ENCODE measurements at places on chromosomes 7 and 10.
A peak's percentile ranks its signal among the peaks of the same experiment; 100 is the strongest.

- no peak for DNase-seq
Observed at GRCh38 chr10:14447094-14447839, 116.5 kb upstream of the FRMD4A start.

GRCh38 chr10:81036257-81036656 is 498.6 kb downstream of the SH2D4B start:
- DNase-seq: no peak

DNA sequence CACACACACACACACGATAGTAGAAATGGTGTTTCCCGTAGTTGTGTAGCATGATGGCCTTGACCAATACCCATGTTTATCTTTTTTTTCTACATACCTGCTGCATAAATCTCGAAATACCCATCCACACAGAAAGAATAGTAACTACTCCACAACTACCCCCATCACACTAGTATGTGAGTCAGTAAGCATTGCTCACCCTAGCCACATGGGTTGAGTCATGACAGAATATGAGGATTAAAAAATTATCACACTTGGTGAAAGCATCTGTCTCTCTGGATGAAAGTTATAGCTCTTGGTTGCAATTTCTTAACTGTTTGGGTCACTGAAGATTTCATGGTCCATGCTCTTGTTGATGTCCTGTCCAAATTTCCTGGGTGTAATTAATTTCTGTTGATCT is 103.4 kb upstream of the MDFIC start:
- DNase-seq: no peak

GRCh38 chr10:5364890-5365338 is at the start of gene UCN3:
Gene UCN3 (plus strand): TSS chr10:5364966. CDS start chr10:5373721, 8,755 bp downstream.
- DNase-seq: no peak

DNA sequence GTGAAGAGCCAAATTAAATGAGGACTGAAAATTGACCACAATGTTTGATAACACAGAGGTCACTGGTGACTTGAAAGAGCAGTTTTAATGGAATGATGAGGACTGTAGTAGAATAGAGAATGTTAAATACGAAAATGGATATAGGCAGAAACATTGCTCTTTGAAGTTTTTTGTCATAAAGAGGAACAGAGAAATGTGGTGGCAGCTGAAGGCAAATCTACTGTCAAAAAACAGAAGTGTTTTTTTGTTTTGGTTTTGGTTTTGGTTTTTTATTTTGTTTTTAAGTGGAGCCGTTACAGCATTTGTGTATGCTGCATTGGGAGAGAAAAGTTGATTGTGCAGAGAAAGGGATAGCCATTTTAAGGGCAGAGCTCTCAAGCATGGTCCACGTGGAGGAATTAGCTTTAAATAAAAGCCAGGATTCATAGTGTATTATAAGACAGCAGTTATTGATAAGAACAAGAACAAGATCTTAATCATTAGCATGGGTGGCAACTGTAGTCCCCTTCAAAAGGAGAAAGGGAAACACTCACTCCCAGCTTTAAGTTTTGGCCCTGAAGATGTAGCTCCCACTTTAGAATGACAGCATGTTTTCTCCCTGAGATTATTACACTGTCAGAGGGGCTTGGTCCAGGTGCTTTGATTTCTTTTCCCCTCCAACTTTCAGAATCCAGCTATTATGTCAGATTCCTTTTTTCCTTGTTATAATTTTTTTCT is 156.7 kb upstream of the BET1 start:
- DNase-seq: no peak

GRCh38 chr7:120760050-120760449 is 97.9 kb downstream of the TSPAN12 start:
- DNase-seq: no peak

DNA sequence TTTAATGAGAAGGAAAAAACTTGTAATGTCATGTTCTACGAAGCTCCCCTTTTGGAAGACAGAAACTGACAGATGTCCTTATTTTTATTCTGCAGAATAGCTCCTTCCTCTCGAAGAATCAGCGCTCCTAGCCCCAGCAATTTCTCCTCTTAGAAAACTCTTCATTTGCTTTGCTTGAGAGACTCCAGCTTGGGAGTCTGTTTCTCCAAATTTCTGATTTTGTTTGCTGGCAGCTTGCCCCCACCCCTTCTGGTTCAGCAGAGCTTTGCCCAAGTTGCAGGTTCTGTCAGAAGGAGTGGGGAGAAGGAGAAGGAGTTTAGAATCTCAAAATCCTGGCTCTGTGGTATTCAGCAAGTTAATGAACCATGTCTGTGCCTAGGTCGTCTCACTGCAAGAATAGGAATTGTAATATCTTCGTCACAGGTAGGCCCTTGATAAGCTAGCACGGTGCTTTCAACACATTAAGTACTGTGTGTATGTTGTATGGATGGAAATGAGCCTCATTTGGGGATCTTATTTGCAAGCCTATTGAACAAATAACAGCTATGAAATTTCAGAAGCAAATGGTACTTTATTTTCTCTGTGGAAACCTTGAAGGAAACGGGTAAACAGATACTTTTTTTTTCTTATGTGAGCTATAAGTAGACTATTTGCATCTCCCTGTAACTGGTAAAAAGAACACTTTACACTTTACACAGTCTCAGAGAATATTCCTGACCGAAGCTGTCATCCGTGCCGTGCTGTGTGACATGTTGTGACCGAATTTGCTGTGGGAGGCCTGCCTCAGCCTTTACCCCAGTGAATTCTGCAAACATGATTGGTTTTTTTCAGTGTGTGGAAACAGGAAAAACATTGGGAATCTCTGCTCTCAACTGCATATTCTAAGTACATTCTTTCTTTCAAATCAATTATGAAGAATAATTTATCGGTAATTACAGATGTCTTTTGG is 290.9 kb downstream of the CAMK1D start:
- DNase-seq: no peak

DNA sequence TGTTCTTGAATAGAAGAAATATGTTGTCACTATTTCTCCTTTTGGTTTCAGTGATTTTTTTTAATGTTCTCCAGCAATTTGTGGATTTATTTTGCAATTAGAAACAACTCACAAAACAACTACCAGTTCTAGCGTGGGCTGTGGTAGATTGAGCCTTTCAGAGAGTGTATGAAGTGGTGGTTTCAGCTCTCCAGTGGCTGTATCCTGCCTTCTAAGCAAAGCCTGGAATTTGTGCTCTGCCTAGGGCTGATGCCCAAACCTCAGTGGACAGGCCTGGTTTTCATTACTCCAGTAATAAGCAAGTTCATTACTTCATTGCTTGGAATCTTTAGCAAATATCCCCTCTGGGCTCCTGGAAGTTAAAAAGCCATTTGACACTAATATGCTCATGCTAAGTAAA is 35.9 kb downstream of the APBB1IP start:
- no peak for DNase-seq

GRCh38 chr7:55550841-55551537 is 21.3 kb downstream of the VOPP1 start:
- DNase-seq: no peak

DNA sequence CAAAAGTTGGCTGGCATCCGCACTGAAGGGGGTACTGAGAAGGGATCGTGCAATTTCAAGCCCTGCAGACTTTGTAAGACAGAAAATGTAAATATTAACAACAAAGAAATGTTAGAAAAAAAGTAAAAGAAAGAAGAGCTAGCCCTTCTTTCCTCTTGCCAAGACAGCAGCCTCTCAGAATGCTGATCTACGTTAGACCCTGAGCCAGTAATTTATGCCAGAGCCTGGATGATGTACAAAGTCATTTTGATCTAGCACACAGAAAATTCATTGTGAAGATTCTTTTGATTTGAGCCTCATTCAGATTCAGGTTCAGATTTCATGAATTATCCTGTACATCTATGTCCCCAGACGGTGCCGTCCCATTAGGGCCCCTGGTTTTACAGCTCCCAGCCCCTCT is 105.2 kb downstream of the PRKCQ start:
- DNase-seq: no peak

DNA sequence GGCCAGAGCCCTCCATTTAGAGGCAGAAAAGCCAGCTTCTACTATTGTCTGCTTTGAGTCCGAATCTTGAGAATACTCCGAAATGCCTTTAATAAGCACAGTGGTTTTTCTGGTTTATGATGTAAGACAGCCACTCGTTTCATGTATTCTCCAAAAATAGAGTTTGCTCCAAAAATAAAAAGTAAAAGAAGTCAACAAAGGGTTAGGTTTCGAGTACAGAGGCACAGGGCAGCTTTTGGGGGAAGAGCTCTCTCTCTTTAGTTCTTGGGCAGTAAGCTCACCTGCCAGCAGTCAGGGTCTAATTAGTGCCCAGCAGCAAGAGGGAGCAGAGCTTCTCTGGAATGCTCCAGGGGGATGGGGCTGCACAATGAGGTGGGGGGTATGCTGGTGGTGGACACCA is 20.2 kb downstream of the CREB3L2 start:
- no peak for DNase-seq

DNA sequence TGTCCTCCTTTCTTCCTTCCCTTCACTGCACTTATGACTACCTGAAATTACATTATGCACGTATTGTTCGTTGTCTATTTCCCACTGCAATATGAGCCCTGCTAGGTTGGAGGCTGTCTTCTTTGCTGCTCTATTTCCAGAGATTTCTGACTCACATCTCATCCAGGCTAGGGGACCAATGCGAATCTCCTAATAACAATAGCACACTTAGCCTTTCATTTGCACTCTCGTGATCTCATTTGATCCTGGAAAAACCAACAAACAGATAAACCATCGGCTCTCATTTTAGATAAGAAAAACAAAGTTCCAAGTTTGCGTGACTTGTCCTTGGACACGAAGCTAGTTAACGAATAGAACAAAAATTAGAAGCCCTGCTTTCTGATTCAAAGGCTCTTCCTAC is 1.4 kb downstream of the ZNF438 start:
- DNase-seq: no peak

GRCh38 chr10:15852111-15852557 is 8.2 kb downstream of the MINDY3 start:
- DNase-seq: no peak

DNA sequence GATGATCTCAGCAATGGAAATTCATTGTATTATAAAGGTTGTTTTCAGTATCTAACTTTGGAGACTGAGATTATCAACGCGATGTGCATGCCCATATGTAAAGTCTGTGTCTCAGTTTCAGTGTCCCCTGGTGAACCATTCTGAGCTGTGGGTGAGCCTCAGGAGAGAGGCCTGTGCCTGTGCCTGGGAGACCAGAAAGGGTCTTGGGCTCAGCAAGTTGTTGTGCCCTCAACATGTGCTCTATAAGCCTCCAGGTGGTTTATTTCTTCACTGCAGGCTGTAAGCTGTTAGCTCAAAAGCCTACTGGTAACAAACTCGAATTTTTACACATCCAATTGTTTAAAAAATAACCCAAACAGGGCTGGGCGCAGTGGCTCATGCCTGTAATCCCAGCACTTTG is 151.9 kb downstream of the PKD1L1 start:
- DNase-seq: no peak

- no peak for DNase-seq
Observed at GRCh38 chr7:1637155-1637554, 32.9 kb upstream of the ELFN1 start.

DNA sequence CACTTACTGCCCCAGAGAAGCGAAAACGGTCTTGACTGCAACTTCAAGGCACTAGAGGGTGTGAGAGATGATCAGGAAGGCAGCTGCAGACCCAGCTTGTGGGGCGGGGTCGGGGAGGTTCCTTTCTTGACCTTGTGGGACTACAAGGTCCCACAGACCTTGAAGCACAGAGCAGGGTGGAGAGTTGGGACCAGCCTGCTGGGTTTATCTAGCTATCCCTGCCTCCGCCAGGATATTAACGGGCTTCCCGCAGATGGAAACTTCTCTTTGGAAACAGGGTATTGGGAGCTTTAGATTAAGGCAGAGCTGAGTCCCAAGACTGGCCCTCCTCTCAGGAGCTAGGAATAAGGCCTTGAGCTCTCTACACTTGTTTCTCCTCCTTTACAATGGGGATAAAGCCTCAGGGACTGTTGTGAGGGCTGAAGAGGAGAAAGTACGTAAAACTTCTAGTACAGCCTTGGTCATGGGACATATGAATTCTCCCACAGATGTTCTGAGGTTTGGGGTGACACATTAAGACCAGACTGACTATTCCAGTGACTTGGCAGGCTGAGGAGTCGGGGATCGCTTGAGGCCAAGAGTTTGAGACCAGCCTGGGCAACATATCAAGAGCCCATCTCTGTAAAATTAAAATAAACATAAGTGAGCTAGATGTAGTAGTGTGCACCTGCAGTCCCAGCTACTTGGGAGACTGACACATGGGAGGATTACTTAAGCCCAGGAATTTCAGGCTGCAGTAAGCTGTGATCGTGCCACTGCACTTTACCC is 153.2 kb downstream of the CDH23 start:
- no peak for DNase-seq

DNA sequence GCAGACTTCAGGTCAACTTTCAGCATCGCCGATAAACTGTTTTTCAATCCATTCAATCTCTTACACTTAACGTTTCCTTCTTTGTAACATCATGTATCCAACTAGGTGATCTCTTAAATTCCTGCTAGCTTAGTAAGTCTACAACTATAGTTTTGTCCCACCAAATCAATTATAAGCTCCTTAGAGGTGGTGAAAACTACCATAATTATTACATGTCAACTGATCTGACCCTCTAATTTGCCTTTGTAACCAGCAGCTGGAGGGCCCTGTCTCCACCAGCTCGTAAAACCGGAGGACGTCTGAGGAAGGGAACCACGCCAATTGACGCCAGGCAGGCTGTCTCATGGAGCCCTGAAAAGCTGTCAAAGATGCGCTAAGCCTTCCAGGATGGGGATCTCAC is 113.4 kb downstream of the ABCC2 start:
- no peak for DNase-seq

DNA sequence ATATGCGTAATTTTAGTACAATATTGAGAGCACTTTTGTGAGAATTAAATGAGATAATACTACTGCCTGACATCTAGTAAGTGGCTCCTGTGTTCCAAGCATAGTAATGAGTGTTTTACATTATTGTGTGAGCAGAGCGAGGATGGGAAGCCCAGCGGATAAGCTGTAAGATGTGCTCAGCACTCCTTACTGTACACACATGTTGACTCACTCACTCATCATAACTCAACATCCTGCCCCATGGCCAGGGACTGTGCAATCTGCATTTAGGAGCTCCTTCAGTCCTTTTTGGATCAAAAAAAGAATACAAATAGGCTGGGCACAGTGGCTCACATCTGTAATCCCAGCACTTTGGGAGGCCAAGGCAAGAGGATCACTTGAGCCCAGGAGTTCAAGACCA is 72.9 kb upstream of the NEBL start:
- peak; percentile 49 for DNase-seq

GRCh38 chr10:68492118-68492517 is 20.3 kb upstream of the DNA2 start:
- no peak for DNase-seq

DNA sequence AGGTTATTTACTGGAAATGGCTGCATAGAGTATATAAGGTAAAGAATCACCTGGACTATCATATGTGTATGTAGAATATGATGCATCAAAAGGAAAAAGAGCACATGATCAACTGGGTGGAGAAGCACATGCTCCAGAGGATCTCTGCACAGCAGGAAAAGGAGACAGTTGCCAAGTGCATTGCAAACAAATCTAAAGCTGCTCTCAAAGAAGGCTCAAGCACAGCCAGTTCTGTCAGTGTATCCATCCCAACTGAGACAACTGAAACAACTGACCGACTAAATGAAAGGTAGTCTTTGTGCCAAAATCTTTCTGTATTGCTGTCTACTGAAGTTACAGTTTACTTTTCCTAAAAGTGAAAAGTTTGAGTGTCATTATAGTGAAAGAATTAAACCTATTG is 83.2 kb upstream of the SGCE start:
- DNase-seq: no peak

Measured in MG63 (cell line).